ENCODE measurements at places on chromosomes 11 and 22. TPM values are rescaled to one million over a fixed set of nuclear protein-coding genes. Genes with fewer than 3 reads are reported as not detected.
A peak's percentile ranks its signal among the peaks of the same experiment; 100 is the strongest.

DNA sequence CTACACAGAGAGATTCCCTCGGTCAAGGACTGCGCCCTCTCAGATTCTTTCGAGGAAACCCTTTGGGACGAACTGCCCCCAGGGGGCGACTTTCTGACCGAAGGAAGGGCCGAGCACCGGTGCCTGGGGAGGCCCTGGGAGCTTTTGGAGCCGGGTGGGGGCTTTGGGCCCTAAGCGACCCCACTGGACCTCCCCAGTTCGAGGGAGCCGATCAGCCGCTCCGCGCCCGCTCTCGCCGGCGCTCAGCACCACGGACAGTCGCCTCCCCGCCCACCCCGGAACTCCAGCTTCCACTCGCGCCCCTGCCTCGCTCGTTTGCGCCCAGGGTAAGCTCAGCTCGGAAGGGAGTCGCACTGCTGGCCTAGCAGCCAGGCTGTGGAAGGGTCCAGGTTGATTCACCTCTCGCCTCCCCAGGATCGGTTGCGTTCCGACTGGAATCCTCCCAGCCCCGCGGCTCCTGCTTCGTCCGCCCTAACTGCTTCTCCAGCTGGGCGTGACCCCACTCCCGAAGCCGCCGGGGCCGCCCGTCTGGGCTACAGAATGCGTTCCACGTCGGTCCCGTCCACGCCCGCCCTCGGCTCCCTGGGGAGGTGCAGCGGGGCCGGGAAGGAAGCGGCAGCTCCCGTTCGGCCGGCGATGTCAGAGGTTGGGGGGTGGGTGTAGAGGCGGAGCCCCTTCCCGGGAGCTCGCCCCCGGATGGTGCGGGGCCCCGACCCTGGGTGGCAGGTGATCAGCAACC, 428 bp downstream of the SCN3B start:
- peak; percentile 62 for DNase-seq

C22orf23 gene
- total RNA-seq = 0.23 TPM

PATE4 gene
- total RNA-seq = not detected

SLC2A11 gene
- 11.8 TPM for total RNA-seq

Data from pancreas (tissue), 10 donors.